ENCODE measurements at places on chromosomes 3 and 15. TPM values are rescaled to one million over a fixed set of nuclear protein-coding genes. Genes with fewer than 3 reads are reported as not detected.

GRK7 gene
- total RNA-seq: not detected

CLRN1 gene
- total RNA-seq: not detected

ITIH4 gene
- 3.0 TPM for total RNA-seq

ROPN1 gene
- not detected for total RNA-seq

SPSB4 gene
- total RNA-seq: not detected

ZNF774 gene
- total RNA-seq: 10.4 TPM

MINAR1 gene
- total RNA-seq: 2.2 TPM

FMN1 gene
- 5.5 TPM for total RNA-seq

HRG gene
- total RNA-seq: 0.40 TPM

TMEM40 gene
- 0.98 TPM for total RNA-seq

TTC23 gene
- 18.9 TPM for total RNA-seq

PPARG gene
- total RNA-seq: 81.5 TPM

SLC28A1 gene
- 0.17 TPM for total RNA-seq

GRCh38 chr3:187400756-187401155 lies 32.6 kb downstream of the RTP4 start:
- no peak for DNase-seq

- no peak for DNase-seq
Measured at GRCh38 chr3:64359735-64360134, 134.5 kb upstream of the PRICKLE2 start.

DNA sequence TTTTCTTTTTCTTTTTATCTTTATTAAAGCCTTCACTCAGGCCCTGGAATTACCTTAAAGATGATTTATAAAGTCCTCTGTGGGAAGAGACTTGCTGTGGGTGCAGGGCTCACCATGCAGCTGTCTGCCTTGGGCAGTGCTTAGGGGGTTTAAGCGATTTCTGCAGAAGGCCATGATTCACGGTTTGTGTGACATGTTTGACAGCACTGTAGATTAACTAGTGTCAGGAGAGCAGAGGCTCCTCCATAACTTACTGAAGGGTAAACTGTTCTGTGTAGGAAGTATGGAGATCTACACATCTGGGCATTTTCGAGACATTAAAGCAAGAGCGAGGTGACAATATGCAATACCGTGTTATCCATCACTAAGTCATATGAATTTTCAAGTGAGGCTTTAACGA lies 137.7 kb downstream of the LRIG1 start:
- no peak for DNase-seq

GRCh38 chr3:137105277-137105977 lies 147.6 kb downstream of the IL20RB start:
- DNase-seq: peak; percentile 63

- DNase-seq: no peak
Measured at GRCh38 chr3:126077754-126078153, 6.2 kb downstream of the SLC41A3 start.

GRCh38 chr3:59001675-59002074 lies 48.1 kb downstream of the CFAP20DC start:
- no peak for DNase-seq

DNA sequence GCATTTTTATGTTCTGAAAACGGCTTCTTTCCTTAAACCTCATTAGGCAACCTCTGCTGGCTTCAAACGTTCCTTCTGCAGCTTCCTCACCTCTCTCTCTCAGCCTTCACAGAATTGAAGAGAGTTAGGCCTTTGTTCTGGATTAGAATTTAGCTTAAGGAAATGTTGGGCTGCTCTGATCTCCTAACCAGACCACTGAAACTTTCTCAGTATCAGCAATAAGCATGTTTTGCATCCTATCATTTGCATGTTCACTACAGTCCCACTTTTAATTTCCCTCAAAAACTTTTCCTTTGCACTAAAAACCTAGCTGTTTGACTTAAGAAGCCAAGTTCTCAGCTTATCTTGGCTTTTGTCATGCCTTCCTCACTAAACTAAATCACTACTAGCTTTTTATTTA lies 49.5 kb downstream of the SMARCC1 start:
- no peak for DNase-seq

DNA sequence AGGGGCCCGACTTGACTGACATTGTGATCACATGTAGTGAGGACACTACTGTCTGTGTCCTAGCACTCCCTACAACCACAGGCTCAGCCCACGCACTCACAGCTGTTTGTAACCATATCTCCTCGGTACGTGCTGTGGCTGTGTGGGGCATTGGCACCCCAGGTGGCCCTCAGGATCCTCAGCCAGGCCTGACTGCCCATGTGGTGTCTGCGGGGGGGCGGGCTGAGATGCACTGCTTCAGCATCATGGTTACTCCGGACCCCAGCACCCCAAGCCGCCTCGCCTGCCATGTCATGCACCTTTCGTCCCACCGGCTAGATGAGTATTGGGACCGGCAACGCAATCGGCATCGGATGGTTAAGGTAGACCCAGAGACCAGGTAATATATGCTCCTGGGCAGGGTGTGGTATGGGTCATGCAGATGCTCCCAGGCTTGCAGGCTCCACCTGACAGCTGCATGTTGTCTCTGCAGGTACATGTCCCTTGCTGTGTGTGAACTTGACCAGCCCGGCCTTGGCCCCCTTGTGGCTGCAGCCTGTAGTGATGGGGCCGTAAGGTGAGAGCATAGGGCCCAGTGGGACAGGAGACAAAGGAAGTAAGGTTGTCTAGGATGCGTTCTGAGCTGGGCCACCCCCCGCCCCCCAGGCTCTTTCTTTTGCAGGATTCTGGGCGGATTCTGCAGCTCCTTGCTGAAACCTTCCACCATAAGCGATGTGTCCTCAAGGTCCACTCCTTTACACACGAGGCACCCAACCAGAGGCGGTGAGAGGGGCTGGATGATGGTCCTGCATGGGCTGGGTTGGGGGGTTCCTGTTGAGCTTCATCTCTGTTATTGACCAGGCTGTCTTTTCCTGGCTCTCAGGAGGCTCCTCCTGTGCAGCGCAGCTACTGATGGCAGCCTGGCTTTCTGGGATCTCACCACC lies 4.4 kb downstream of the DALRD3 start:
- DNase-seq: peak; percentile 67

DNA sequence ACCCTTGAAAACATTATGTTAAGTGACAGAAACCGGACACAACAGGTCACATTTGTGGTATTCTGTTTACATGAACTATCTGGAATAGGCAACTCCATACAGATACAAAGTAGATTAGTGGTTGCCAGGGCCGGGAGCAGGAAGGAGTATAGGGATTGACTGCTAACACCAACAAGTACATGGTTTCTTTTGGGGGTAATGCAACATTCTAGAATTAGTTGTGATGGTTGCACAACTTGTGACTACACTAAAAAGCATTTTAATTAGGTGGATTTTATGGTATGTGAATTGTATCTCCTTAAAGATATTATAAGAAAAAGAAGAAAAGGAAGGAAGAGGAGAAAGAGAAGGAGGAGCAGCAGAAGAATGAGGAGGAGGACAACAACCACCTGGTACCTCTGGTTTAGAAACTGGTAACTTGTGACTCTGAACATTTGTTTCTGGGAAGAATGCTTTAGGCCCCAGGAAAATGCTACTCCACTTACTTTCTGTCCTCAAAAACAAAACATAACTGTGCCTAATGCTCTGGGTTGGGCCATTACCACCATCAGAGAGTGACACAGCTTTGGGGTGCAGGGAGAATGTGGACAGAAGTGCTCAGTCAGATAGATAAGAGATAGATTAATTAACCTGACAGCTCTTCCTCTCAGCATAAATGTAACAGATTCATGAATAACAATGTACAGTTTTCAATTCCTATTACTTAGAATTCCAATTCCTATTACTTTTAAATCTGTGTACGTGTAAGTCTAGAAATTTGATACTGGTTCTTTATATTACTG lies 20.3 kb downstream of the SETMAR start:
- DNase-seq: no peak

DNA sequence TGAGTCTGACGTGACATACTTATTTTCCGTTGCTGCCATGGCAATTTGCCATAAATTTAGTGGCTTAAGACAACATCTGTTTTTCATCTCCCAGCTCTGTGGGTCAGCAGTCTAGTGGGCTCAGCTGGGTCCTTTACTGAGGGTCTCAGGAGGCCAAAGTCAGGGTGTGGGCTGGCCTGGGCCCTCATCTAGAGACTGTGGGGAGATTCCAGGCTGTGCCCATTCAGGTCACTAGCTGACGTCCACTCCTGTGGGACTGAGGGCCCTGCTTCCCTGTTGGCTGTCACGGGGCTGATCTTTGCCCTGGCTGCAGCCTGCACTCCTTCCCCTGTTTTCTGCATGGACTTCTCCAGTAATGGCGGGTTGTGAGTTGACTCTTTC lies 19.1 kb downstream of the FGD5 start:
- no peak for DNase-seq

GRCh38 chr15:89150287-89150686 lies 62.0 kb downstream of the ABHD2 start:
- no peak for DNase-seq

DNA sequence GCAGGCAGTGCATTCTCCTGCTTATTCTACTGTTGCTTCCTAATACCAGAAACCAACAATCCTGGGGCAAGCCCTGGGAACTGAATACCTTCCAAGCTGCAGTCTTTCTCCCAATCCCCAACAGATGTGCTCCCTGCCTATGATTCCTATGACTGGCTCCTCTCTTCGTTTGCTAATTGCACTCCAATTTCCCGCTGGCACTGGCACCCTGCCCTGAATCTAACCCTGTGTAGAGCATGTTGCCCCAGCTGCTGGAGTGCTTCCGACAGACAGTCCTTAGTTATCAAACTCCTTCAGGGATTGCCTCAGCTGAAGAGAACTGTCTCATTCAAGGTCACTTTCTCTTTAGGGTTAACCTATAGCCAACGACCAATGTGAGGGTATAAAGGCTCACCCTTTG lies 214.1 kb downstream of the NECTIN3 start:
- DNase-seq: no peak

GRCh38 chr15:49900006-49900902 lies 218.8 kb downstream of the ATP8B4 start:
- DNase-seq: no peak

DNA sequence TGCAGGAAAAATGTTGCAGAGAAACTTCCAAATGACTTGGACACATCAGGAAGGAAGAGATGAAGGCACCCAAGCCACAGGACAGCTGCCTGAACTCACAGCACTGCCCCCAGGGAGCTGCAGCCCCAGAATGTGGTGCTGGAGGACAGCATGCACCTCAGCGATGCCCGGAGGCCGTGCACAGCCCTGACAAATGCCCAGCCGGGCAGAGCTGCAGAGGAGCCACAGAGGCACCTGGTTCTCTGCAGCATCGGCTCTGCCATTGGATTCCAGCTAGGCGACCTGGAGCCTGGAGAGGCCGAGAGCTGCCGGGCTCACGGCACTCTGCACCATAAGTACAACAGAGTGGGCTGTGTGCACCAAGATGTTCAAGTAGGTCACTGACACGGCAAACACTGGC lies 97.5 kb downstream of the OCA2 start:
- no peak for DNase-seq

DNA sequence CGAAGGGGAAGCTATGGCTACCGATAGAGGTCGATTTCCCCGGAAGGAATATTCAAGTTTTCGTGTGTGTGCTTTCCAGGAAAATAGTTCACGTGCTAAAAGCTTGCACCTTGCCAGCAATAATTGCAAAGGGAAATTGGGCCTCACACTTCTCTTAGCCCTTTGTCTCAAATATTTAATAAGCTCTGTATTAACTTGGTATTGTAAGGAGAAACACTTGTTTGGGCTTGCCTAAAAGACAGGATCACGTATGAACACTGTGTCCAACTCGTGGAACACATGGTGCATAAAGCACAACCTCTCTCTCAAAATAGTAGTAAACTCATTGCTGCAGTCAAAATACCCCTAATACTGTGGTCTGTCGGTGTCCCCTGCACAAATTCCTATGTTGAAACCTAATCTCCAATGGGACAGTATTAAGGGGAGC lies 352 bp upstream of the TMF1 start:
- DNase-seq: no peak

- no peak for DNase-seq
Measured at GRCh38 chr3:151383956-151384355, 597 bp downstream of the P2RY12 start.

GRCh38 chr3:112746675-112747280 lies 99.9 kb downstream of the CD200R1L start:
- no peak for DNase-seq

- no peak for DNase-seq
Measured at GRCh38 chr3:100910986-100911385, 82.2 kb downstream of the ABI3BP start.

GRCh38 chr15:39202641-39203040 lies 378.2 kb upstream of the THBS1 start:
- no peak for DNase-seq

DNA sequence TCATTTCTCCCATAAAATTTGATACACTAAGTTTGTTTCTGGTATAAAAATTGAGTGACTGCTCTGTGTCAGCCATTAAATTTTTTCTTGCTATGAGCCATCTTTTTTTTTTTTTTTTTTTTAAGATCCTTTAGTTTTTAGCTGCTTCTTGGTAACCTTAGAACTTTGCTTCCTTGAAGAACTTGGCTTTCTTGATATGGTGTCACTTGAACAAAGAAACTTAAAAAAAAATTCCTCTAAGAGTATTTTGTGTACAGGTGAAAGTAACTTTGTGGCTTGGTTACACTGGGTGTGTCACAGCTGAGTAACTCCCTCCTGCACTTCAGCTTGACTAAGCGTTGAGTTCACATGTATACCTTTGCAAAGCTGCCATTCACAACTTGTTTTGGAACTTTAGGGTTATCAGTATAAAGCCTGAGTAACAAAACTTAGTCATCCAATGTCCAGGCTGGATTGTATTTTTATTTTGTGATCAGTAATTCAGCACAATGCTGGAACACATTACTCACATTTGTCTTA lies 6.5 kb downstream of the CHD2 start:
- peak; percentile 56 for DNase-seq

- DNase-seq: no peak
Measured at GRCh38 chr3:16917256-16917935, 32.6 kb downstream of the PLCL2 start.

GRCh38 chr3:75294124-75294523 lies 370.0 kb upstream of the FRG2C start:
- peak; percentile 12 for DNase-seq

DNA sequence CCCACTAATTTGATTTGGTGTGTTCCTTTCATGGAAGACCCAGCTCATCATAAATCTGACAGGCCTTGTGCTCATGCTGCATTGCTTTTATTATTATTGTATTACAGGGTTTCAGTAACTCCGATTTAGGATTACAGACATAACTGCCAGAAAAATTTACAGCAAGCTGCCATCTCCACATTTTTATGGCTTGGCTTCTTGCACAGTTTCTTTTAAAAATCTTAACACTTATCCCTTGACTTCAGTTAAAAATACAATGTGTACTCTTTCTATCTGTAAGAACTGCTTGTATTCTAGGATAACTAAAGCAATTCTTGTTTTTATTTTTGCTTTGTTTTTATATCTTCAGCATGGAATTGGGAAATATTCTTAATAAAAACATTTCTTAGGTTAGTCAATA lies 612.2 kb downstream of the DIPK2A start:
- no peak for DNase-seq

GRCh38 chr3:11434017-11434526 lies 161.9 kb downstream of the ATG7 start:
- DNase-seq: no peak
